ENCODE measurements at places on chromosomes 12 and 14. TPM values are rescaled to one million over a fixed set of nuclear protein-coding genes. Genes with fewer than 3 reads are reported as not detected.

GRCh38 chr12:6432991-6433390 lies 11.8 kb upstream of the CD27 start:
- peaks cover 4% of the 10 kb centered on the region for H3K4me1 ChIP-seq
- no peaks in the 10 kb centered on the region for H3K36me3 ChIP-seq
- peak; percentile 2 for DNase-seq

DNA sequence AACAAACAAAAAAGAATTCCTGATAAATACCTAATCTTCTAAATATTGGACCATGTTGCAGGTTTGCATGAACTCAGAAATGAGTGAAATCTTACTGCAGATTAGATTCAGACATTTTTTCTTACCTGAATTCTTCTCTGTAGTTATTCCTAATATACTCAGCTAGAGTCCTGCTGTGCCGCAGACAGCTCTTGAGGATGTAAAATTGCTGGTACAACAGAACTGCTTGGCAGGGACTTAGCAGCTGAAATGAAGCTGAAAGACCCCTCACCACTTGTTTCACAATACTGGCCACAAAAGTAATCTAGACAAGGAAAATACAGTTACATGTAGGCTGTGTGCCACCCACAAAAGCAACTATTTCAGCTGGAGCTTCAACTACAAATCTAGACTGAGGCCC lies 48.3 kb upstream of the KICS2 start:
- no peak overlapping the region for H3K27ac ChIP-seq
- H3K27me3 ChIP-seq: no peaks in the 10 kb centered on the region
- no peak overlapping the region for H3K4me3 ChIP-seq
- no peaks in the 10 kb centered on the region for H3K36me3 ChIP-seq
- H3K4me1 ChIP-seq: no peaks in the 10 kb centered on the region

- no peaks in the 10 kb centered on the region for H3K27me3 ChIP-seq
- H3K36me3 ChIP-seq: no peaks in the 10 kb centered on the region
- no peak overlapping the region for H3K27ac ChIP-seq
- DNase-seq: no peak
- no peaks in the 10 kb centered on the region for H3K4me1 ChIP-seq
Observed at GRCh38 chr12:32988982-32989381, 92.4 kb upstream of the PKP2 start.

DNA sequence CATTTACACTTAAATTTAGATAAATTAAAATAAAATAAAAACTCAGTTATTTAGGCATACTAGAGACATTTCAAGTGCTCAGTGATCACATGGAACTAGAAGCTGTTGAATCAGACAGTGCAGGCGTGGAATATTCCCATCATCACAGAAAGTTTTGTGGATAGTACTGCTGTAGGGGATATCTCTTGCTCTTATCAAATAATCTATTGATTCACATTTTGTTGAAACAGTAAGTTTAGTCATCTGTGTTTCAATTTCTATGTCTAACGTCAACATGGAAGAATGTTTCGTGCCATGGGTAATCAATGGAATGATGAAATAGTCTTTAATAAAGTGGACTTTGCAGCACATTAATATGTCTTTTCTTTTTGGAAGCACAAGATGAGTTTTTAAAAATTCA lies 108.6 kb downstream of the PAH start:
- no peaks in the 10 kb centered on the region for H3K27me3 ChIP-seq
- no peaks in the 10 kb centered on the region for H3K36me3 ChIP-seq
- H3K27ac ChIP-seq: no peak overlapping the region
- no peaks in the 10 kb centered on the region for H3K4me1 ChIP-seq
- DNase-seq: no peak

GRCh38 chr12:65505386-65506121 lies 227.1 kb downstream of the MSRB3 start:
- H3K27ac ChIP-seq: no peak overlapping the region
- peak; percentile 83 for DNase-seq
- H3K27me3 ChIP-seq: no peaks in the 10 kb centered on the region
- no peaks in the 10 kb centered on the region for H3K4me1 ChIP-seq

GRCh38 chr12:26748741-26749431 lies 84.1 kb downstream of the ITPR2 start:
- no peaks in the 10 kb centered on the region for H3K36me3 ChIP-seq
- no peak overlapping the region for H3K27ac ChIP-seq
- no peak for DNase-seq

- no peaks in the 10 kb centered on the region for H3K36me3 ChIP-seq
- H3K27me3 ChIP-seq: no peaks in the 10 kb centered on the region
- H3K4me1 ChIP-seq: no peaks in the 10 kb centered on the region
- DNase-seq: no peak
- no peak overlapping the region for H3K4me3 ChIP-seq
Observed at GRCh38 chr12:41367726-41368405, 179.7 kb downstream of the PDZRN4 start.

DNA sequence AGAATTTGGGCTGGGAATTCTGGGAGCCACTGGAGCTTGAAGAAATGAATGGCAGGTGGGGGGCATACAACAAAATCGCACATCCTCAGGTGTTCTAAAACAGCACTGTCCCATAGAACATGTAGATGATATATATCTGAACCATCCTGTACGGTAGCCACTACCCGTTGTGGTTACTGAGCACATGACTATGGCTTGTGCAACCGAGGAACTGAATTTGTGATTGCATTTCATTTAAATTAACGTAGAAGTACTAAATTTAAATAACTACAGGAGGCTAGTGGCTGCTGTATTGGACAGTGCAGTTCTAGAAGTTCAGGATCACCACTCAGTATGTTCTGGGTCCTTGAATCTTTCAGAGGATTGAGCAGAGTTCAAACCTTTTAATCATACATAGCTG lies 172.4 kb downstream of the PHETA1 start:
- no peaks in the 10 kb centered on the region for H3K4me1 ChIP-seq
- H3K4me3 ChIP-seq: no peak overlapping the region
- H3K27me3 ChIP-seq: no peaks in the 10 kb centered on the region
- no peak overlapping the region for H3K27ac ChIP-seq

- no peak for DNase-seq
- H3K4me3 ChIP-seq: no peak overlapping the region
- no peaks in the 10 kb centered on the region for H3K4me1 ChIP-seq
- no peak overlapping the region for H3K27ac ChIP-seq
- no peaks in the 10 kb centered on the region for H3K27me3 ChIP-seq
- no peaks in the 10 kb centered on the region for H3K36me3 ChIP-seq
Observed at GRCh38 chr12:95390932-95391331, 83.0 kb upstream of the METAP2 start.

DNA sequence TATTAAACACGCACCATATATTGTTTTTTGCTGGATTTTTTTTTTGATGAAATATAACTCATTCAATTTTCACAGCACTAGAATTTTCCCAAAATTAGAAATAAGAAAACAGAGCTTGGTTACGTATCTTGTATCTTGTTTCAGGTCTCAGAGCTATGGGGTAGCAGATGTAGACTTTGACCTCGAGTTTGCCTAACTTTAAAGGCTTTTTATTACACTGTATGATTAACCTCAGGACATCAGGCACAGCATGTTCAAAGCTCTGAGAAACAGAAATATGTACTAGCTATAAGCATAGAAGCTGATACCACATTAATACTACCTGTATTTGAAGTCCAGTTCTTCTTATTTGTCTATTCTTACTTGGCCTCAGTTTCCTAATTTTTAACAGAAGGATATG lies 171.9 kb upstream of the KITLG start:
- no peaks in the 10 kb centered on the region for H3K4me1 ChIP-seq
- no peaks in the 10 kb centered on the region for H3K36me3 ChIP-seq
- H3K27ac ChIP-seq: peak overlapping the region; percentile 78
- no peak for DNase-seq
- no peak overlapping the region for H3K4me3 ChIP-seq

DNA sequence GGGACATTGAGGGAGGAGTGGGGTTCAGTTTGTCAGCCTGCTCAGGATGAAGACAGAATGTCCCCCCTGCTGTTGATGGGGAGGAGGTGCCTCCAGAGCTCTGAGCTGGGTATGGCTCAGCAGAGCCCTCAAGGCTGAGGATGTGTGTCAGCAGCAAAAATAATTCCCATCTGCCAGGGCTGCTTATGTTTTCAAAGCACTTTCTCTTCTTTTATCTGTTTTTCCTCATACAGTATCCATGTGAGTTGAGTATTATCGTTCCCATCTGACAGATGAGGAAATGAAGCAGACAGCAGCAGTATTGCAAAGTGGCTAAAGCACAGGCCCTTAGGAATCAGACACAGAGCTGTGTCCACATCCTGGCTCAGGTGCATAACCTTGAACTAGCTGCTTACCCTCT lies 94.1 kb downstream of the SLC8A3 start:
- no peaks in the 10 kb centered on the region for H3K4me1 ChIP-seq
- DNase-seq: no peak
- no peak overlapping the region for H3K4me3 ChIP-seq
- H3K27ac ChIP-seq: no peak overlapping the region

- no peak for DNase-seq
- H3K36me3 ChIP-seq: no peaks in the 10 kb centered on the region
- H3K27ac ChIP-seq: peak overlapping the region; percentile 90
- H3K4me1 ChIP-seq: peaks cover 4% of the 10 kb centered on the region
Observed at GRCh38 chr12:63843254-63843720, 1.2 kb upstream of the SRGAP1 start.

- no peak overlapping the region for H3K27ac ChIP-seq
- no peak overlapping the region for H3K4me3 ChIP-seq
- no peaks in the 10 kb centered on the region for H3K27me3 ChIP-seq
- DNase-seq: no peak
- H3K36me3 ChIP-seq: no peaks in the 10 kb centered on the region
Observed at GRCh38 chr12:127150028-127150427, 1116.9 kb upstream of the TMEM132C start.

DNA sequence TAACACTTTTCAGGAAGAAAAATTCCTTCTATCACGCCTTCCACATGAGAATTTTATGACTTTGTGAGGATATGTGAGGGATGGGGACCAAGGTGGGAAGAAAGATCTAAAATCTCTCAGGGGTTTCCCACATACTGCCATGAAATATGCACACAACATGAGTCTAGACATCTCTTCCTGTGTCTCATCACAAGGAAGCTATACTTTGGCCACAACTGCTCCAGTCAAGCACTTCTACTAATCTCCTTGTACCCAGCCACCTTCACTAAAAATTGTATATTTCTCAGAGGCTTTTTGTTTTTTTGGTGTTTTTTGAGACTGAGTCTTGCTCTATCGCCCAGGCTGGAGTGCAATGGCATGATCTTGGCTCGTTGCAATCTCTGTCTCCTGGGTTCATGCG lies 3.2 kb downstream of the OSBPL8 start:
- no peak for DNase-seq
- H3K4me3 ChIP-seq: no peak overlapping the region
- no peaks in the 10 kb centered on the region for H3K27me3 ChIP-seq
- peaks cover 7% of the 10 kb centered on the region for H3K4me1 ChIP-seq
- no peaks in the 10 kb centered on the region for H3K36me3 ChIP-seq

GRCh38 chr14:59771577-59771976 lies 99.0 kb downstream of the RTN1 start:
- DNase-seq: no peak
- H3K36me3 ChIP-seq: no peaks in the 10 kb centered on the region
- no peak overlapping the region for H3K4me3 ChIP-seq
- no peaks in the 10 kb centered on the region for H3K27me3 ChIP-seq
- no peaks in the 10 kb centered on the region for H3K4me1 ChIP-seq

DNA sequence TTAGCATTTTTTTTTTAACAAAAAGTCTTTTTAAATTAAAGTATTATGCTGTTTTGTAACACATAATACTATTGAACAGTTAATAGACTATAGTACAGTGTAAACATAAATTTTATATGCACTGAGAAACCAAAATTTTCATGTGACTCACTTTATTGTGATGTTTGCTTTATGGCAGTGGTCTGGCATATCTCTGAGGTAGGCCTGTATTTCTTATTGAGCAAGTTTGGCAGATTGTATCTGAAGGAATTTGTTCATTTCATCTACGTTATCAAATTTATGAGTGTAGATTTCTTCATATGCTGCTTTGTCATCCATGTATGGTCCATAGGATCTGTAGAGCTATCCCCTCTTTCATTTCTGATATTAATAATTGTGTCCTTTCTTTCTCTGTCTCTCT lies 78.8 kb upstream of the PDE3A start:
- no peak overlapping the region for H3K27ac ChIP-seq
- no peak for DNase-seq
- no peaks in the 10 kb centered on the region for H3K4me1 ChIP-seq
- no peaks in the 10 kb centered on the region for H3K27me3 ChIP-seq
- no peak overlapping the region for H3K4me3 ChIP-seq
- no peaks in the 10 kb centered on the region for H3K36me3 ChIP-seq

DNA sequence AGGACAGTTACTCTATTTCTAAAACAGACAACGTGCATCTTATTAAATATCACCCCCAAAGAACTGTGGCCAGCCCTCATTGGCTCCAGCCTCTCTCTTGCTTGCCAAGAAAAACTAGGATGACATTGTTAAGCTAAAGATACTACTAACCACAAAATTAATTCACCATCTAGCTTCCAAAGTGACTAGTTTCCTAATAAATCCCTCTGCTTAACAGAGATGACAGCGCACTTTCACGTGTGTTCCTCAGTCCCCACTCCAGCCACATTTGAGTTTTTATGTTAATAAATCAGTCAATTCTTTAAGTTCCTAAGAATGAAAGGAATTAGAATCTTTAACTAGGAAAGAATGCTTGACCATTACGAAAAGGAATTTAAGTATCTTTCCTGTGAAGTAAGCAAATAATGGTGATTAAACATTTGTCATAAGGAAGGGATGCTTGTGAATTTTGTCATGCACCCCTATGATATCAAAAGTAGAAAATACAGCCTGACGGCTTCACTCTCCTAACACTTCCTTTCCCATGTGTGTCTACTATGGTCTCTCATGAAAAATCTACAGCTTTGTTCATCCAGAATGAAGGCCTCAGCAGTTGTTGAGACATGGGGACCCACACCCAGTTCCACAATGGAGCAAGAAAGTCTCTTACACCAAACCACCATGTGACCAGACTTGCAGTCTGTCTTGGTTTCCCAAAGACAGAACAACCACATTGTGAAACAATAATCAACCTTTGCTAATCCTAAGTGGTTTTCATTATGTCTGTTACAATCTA lies 8.1 kb downstream of the CORO1C start:
- H3K27ac ChIP-seq: no peak overlapping the region
- no peaks in the 10 kb centered on the region for H3K36me3 ChIP-seq
- DNase-seq: no peak
- H3K4me3 ChIP-seq: no peak overlapping the region
- H3K4me1 ChIP-seq: peaks cover 2% of the 10 kb centered on the region
- no peaks in the 10 kb centered on the region for H3K27me3 ChIP-seq

TRIM9 gene
- 2.0 TPM for total RNA-seq

HOXC9 gene
- total RNA-seq: 16.5 TPM

CIROP gene
- not detected for total RNA-seq

ARHGAP9 gene
- 18.1 TPM for total RNA-seq

FLVCR2 gene
- total RNA-seq: 17.0 TPM

C14orf132 gene
- 17.5 TPM for total RNA-seq

OTX2 gene
- total RNA-seq: not detected

ANO4 gene
- 2.9 TPM for total RNA-seq

STAC3 gene
- total RNA-seq: 3.1 TPM

PTHLH gene
- total RNA-seq: 0.72 TPM

BDKRB1 gene
- 1.2 TPM for total RNA-seq

Measured in kidney (tissue), 22 donors.